SK-N-SH treated with all-trans-retinoic acid at 6 μM for 48 hours (cell line): ENCODE measurements at places on chromosomes 16 and 17.

DNA sequence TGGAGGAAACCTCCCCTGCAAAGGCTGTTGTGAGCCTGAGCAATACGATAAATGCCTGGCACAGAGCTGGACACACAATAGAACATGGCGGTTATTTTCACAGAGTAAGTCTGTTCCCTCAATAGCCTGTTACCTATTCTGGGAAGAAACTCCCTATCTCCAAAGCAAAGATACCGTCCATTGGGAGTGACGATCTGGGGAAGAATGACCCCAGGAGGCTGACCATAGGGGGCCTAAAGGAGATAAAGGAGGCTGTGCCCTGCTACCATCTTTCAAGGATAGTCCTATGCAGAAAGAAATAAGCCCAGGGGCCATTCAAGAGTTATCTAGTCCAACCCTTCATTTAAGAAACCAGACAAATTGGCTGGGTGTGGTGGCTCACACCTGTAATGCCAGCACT lies 4.1 kb upstream of the AXIN2 start:
- ATAC-seq: no peak

DNA sequence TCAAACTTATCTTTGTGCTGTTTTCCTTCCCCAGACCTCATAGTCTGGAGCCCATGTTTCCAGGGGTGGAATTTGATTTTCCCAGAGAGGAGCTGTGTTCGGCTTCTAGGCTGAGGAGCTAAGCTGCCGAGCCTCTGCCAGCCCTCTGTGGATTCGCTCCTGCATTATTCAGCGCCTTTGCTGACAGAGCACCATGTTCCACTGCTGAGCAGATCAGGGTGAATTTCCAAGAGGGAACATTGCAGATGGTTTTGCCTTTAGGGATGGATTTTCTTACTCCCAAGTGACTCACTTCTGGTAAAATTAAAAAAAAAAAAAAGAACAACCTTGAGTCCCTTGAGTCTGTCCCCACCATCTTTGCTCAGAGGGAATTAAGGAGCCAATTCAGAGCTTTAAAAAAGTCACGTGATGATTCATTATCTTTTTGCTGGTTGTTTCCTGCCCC lies 229.5 kb downstream of the PRKCA start:
- ATAC-seq: no peak

DNA sequence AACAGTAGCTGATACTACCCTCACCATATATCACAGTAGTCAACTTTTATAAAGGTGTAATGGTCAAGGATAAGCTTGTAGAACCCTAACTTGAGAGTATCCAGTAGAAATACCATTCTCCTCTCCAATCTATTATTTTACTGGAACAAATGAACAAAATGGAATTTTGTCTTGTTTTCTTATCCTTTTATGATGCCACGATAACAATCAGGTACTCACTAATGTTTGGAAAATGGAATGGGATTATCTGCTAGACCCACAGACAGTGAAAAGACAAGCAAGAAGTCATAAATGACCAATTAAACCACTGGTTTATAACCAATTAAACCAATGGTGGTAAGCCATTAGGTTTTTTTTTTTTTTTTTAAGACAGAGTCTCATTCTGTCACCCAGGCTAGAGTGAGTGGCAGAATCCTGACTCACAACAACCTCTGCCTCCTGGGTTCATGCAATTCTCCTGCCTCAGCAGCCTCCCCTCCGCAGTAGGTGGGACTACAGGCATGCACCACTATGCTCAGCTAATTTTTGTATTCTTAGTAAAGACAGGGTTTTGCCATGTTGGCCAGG lies 10.4 kb downstream of the GPATCH8 start:
- no peak for ATAC-seq

GRCh38 chr16:62041401-62041800 lies 5.2 kb upstream of the CDH8 start:
- peak; percentile 33; the same call in 1 of the 3 replicates for ATAC-seq

DNA sequence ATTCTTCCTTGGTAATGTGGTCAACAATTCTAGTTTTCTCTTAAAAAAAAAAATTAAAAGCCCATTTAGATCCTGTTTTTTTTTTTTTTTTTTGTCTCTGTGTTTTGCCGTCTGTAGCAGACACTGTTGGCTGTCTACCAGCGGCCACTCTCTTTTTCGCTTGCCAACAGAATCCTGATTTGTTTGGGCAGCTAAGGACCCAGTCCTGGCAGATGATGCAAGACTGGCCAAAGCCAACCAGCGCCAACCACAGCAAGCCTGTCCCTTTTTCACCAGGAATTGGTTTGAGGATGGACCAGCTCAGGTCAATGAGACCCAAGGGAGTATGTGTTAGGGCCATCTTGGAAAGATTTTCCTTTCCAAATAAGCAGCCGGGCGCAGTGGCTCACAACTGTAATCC lies 28.2 kb downstream of the ST3GAL2 start:
- ATAC-seq: no peak

DNA sequence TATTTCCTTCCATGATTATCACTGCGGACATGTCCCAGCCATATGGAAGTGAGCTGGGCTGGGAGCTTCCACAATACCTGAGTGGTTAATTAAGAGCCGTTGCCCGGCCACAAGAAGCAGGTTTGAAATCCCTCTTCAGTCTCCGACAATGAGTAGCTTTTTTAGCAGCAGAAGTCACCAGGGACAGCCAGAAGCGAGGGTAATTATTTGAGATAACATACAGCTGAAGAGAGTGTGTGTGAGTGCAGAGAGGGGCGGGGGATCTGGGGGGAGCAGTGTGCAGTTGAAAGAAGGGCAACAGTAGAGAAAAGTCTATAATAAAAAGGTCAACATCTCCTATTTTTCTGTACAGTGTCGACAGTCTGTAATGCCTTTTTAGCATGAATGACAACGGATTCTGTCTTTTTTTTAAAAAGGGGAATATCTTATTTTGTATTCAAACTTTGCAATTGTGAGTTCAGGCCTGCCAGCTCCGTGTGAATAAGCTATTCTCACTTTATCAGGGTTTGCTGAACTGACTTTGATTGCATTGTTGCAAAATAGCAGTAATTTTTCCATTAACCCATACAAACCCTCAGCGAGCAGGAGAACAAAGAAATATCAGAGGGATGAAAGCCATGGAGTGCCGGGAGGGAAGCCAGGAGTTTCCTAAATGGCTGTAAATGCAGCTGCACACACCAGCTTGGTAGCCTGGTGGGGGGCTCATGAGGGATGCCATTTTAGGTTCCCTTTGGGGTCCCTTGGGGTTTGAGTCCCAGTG lies 220.3 kb upstream of the IRX3 start:
- no peak; the same call in 2 of the 3 replicates for ATAC-seq

- ATAC-seq: no peak
These were observed 36.6 kb downstream of the PHLPP2 start for GRCh38 chr16:71687861-71688260.

DNA sequence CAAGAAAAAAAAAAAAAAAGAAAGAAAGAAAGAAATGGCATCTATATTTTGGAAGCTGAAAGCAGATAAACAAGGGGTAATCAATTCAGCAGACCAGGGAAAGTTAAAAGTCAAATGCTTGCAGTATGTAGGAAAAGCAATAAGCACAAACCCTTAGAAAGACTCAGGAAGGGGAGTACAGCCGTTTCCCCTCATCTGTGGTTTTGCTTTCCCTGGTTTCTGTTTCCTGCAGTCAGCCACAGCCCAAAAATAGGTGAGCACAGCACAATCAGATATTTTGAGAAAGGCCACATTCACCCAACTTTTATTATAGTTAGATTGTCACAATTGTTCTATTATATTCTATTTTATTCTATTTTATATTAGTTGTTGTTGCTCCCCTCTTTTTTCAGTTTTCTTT lies 14.4 kb upstream of the ALOX12 start:
- no peak for ATAC-seq

DNA sequence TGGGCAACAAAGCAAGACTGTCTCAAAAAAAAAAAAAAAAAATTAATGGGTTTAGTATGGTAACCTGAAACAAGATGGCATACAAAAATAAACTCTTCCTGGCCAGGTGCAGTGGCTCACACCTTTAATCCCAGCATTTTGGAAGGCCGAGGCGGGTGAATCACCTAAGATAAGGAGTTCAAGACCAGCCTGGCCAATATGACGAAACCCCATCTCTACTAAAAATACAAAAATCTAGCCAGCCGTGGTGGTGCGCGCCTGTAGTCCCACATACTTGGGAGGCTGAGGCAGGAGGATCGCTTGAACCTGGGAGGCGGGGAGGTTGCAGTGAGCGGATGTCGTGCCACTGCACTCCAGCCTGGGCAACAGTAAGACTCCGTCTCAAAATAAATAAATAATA lies 55.7 kb downstream of the PAFAH1B1 start:
- ATAC-seq: no peak
